ENCODE measurements at places on chromosomes 2 and 18.

DNA sequence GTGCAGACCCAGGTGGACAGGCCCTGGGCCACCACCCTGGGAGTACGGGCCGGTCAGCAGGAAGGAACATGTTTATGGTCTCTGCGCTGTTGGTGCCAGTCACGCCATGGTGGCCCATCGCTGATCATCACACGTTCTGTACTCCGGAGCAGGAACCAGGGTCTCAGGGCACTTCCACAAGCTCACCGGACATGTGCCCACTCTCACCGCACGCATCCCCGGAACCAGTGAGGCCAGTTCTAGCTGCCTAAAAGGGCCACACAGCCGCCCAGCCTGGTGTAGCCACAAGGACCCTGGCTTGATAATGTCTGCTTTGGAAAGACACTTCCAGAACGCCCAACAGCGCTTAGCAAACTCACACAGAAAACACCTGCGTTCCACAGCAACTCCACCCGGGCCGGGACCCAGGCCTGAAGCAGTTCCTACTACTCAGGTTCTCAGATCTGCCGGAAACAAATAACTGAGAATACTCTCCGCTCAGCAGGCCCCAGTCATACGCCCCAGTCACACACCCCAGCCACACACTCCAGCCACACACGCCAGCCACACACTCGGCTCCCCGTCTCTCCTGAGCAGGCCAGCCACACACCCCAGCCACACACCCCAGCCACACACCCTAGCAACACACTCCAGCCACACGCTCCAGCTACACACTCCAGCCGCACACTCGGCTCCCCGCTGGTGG, 123.3 kb downstream of the HDAC4 start:
- DNase-seq, result no peak

- no peak for DNase-seq
These were observed 691 bp downstream of the KYNU start for GRCh38 chr2:142878031-142878678.

DNA sequence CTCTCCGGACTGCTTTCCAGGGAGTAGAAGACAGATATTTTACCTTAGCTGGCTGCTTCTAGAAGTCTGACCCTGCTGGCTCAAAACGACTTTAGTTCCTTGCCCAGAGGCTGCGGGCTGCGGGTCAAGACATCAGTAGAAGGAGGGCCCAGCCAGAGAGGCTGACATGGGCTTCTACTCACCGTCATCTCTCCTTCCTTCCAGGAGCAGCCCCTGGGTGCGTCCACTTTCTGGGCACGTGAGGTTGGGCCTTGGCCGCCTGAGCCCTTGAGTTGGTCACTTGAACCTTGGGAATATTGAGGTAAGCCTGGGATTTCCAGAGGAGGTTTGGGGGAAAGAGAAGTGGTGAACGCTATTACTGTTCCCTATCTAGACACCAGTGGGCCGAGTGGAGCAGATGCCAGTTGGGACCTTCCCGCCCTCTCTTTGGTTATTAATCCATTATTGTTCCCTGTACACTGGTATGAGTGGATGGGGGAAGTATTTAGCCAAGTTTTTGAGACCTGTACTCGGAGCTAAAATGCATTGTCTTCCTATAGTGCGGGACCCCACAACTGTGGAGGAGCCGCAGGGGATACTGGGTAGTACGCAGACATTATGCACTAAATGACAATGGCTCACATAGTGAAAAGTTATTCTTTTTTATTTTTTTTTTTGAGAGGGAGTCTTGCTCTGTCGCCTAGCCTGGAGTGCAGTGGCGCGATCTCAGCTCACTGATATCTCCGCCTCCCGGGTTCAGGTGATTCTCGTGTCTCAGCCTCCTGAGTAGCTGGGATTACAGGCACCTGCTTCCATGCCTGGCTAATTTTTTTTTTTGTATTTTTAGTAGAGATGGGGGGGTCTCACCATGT, 26.3 kb upstream of the CASP8 start:
- DNase-seq, result no peak

GRCh38 chr2:3176869-3177255, 200.8 kb downstream of the EIPR1 start:
- no peak for DNase-seq

DNA sequence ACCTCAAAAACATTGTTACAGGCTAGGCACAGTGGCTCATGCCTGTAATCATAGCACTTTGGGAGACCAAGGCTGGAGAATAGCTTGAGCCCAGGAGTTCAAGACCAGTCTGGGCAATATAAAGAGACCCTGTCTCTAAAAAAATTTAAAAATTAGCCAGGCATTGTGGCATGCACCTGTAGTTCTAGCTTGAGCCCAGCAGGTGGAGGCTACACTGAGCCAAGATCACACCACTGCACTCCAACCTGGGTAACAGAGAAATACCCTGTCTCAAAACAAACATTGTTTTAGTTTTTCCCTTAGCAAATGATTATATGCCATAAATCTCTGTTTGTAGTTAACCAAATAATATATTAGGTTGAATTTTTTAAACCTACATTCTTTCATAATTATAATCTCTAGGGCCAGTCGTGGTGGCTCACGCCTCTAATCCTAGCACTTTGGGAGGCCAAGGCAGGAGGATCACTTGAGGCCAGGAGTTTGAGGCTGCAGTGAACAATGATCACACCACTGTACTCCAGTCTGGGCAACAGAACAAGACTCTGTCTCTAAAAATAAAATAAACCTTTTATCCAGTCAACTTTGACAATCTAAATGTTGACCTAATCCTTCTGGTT, 13.3 kb upstream of the CYP20A1 start:
- DNase-seq, result no peak

- DNase-seq, result peak; percentile 8
These were observed 93.9 kb upstream of the LGALSL start for GRCh38 chr2:64359892-64360657.

- no peak for DNase-seq
These were observed 13.3 kb downstream of the UBE2F start for GRCh38 chr2:237980087-237980486.

DNA sequence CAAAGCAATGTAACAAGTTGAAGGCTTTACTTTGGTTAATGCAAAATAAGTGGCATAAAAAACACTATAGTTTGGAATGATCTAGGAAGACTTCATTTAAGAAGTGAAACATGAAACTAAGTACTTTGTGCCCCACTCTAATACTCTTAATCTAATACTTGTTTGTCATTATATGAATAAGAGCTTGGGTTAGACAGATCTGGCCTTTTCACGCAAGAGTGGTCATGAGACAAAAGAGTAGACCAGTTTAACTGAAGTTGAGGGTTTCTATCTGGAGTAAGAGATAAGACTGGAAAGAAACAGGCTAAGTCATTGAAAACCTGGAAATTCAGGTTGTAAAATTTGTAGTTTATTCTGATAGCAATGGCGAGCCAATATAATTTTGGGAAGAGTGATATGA, 2.8 kb downstream of the SLC30A6 start:
- no peak for DNase-seq

DNA sequence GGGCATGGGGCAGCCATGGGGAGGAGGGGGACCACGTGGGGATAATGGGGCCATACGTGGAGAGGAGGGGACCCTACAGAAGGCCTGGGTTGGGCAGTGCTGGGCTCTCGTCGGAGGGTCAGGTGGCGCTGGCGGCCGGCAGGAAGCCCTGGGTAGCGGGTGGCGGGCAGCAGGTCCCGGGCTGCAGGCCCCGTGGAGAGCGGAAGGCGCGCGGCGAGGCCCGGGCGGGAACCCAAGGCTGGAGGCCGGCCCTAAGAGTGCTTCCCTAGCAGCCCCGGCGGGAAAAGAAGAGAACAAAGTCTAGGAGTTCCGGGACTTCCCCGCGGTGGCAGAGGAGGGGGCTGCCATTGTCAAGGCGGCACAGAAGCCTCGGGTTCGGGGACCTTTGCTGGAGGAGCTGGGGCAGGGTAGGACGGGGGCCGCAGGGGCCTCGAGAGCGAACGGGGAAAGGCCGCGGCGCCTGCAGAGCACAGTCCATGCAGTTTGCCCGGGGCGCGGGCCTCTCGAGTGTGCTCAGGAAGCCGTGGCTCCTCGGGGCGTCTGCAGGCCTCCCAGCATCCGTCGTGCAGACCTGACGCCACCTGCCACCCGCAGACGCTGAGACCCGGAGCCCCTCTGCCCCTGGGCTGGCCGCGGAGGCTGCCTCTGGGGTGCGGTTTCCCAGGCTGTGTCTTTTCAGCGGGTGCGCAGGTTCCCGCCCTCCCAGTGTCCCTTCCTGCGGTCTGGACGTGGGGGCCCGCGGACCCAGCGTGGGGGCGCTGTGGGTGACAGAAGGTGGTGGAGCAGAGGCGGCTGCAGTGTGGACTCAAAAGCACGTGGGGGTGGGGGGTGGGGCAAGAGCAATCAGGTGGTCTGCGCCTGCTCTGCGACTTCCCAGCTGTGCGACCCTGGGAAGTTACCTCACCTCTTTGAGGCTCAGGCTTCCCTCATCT, 19.4 kb upstream of the NCL start:
- DNase-seq, result no peak

DNA sequence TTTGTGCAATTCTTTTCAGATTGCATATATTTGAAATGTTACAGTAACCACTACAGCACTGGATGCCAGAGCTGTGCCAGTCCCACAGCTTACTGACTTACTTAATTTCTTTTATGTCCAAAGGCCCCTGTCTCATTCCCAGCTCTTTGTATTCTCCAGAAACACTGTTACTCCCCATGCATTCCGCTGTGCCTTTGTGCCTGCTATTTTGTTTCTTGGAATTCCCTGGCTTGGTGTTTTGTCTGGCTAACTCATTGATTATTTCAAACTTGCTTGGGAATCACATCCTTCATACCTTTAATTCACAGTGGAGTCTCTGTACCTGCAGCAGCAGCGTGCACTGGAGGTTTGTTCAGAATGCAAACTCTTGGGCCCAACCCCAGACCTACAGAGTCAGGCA, 601.9 kb upstream of the DDX18 start:
- DNase-seq, result no peak

DNA sequence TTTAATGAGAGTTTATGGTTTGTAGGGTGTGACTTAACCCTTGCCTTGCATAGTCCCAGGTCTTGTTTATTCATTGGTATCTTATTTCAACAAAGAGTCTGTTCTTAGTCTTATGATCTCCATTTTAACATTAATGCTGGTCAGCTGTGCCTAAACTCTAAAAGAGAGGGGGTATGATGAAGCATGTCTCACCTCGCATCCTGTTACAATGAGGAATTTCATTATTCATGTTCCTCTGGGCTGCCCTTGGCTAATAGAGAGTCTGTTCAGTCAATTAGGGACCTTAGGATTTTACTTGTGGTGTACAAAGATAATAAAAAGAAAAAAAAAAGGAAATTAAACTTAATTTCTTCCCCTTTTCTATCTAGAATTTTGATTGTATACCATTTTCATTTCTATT, 831.9 kb upstream of the CDH2 start:
- no peak for DNase-seq

GRCh38 chr2:184598002-184598315, 370 bp upstream of the ZNF804A start:
- DNase-seq, result no peak

DNA sequence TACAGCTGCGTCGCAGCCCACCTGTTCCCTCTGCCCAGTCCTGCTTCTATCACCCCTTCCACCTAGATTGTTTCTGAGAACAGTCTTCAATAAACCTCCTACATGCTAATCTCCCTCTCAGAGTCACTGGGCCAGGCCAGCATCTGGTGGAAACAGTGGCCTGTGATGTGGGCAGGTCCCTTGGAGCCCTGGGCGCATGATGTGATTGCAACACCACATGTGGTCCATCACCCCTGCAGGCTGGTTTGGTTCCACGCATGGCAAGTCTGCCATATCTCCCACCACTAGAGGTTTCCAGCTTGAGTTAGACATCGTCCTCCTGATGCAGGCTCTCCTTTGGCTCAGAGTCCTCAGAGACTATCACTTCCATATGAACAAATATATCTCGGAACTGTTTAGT, 83.5 kb downstream of the PRKCE start:
- no peak for DNase-seq

DNA sequence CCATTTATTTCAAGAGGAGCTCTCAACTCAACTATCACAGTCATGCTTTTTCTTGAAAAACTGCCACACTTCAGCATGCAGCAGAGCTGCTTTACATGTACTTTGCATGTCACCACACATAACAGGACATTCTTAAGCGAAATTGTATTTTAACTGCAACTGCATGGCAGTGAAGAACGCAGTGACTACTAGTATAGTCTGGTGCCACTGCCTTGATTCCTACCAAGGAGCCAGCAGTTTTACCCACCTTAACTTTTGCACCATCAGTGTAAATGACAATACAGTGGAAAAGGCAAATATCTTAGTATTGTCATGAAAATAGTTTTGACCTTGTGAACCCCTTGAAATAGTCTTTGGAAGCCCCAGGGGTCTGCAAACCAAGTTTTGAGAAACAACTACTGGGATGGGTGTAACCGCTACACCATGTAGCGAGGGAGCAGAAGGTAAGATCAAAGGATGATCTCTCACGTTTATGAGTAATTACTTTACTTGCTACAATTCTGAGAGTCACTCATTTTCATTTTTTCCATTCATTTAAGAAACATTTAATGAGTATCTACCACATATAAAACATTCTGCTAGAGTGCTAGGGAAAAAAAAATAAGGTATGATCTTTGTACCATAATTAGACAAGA, 32.3 kb upstream of the MPP4 start:
- DNase-seq, result no peak

GRCh38 chr2:129004485-129004884, 685.8 kb upstream of the HS6ST1 start:
- no peak for DNase-seq

DNA sequence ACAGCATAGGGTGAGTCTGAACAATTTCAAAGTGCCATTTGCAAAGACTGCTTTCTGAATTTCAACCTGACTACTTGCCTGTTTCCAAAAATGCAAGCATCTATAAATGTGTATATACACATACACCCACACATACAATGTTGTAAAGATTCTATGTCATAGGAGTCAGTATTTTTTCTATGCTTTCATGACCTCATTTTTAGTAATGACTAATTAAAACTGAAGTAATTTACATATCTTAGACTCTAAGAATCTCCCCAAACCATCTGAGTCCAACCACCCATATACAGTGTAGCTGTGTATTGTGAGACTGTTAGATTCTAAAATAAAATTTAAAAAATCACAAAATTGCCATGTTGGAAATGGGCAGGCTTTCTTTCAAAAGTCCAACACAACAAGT, 162.0 kb upstream of the STK17B start:
- DNase-seq, result no peak

DNA sequence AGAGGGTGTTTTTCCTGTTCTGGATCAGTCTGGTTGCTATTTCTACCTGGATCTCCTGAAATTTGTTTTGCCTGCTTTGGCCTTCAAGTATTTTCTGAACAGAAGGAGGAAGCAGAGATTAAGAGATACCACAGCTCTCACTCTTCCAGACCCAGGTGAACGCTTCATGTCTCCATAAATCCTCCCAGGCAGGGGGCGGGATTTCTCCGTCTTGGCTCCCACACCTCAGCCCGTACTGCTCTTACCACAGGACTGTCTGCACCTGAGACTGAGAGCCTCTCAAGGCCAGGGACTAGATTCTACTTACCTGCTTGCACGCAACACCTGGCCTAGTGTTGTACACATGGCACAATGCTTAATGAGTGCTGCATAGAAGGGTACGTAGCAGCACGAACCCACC, 59.9 kb upstream of the LRPPRC start:
- no peak for DNase-seq

DNA sequence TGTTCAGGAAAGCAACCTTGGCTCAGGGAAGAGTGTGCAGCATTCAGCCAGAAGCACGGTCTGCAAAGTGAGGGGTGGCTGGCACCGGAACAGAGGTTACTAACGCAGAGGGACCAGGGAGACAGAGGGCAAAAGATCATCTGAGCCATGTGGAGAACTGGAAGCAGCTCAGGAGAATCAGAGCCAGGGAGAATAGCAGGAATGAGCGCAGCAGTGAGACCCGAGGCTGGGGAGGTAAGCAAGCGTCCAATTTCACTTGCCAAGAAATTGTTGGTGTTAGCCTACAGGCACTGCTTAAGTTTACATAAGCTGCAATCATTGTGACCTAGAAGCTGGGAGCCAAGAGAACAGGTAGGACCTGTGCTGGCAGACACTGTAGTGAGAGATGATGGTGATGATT, 372.6 kb upstream of the POU3F3 start:
- no peak for DNase-seq

Measured in activated CD8-positive, alpha-beta memory T cell treated with anti-CD3 and anti-CD28 coated beads for 48 hours (primary cell).